ENCODE measurements at places on chromosomes 3 and 15.

DNA sequence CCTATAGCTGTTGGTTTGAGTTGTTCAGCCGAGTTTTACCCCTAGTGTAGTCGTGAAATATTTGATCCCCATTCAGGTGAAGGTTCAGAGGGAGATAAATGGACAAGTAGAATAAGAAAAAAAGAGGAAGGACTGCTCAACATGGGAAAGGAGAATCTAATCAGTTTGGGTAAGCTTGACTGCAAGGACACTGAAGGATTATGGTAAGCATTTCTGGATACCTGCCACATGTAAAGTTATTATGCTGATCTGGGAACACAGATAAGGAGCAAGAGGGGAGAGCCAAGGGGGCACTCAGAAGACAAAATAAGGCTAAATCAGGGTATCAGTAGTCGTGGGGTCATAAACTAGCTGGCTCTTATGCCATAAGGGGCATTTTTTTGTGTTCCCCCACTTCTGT, 49.9 kb downstream of the TFG start:
- no peak for DNase-seq

- DNase-seq: no peak
These were observed 2.9 kb downstream of the NR2F2 start for GRCh38 chr15:96333131-96334016.

DNA sequence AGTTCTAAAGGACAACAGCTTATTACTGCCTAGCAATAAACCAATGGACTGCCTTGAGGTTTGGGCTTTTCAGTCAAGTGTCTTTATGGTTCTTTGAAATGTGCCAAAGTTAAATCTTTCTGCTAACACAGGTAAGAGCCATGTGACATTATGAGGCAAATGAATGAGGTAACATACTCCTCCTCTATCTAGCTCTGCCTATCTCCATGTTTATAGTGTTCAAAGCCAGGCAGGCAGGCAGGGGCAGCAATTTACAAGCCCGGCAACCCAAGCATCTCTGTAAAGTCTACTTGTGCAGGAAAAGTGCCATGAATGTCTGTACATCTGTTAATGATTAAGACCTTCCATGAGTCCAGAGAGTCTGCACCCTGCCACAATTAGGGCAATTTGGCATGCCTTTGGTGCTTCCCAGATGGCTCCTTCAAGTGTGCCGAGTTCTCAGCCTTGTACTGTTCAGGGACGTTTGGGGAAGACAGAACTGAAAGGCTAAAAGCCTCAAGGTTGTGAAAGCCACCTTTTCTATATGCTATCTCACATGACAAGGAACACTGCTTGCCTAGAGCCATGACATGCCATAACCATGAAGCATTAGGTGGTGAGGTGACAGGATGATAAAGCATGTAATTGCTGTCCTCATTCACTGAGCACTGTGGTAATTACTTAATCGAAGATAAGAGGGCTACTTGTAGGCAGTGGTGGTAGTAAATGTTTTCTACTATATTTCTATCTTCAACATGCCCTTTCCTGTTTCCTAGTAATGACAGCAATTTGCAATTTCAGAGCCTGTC, 41.4 kb upstream of the EIF1B start:
- peak; percentile 17 for DNase-seq

DNA sequence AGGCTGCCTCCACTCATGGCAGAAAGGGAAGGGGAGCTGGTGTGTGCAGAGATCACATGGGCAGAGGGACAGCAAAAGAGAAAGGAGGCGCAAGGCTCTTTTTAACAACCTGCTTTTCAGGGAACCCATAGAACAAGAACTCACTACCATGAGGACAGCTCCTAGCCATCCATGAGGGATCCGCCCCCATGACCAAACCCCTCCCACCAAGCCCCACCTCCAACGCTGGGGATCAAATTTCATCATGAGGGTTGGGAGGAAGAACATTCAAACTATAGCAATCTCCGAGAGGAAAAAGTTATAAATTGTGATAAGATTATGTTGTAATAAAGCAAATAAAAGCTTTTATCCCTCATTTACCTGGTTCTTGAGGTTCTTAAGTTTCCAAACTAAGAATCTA, 84.7 kb upstream of the LMCD1 start:
- DNase-seq: no peak

DNA sequence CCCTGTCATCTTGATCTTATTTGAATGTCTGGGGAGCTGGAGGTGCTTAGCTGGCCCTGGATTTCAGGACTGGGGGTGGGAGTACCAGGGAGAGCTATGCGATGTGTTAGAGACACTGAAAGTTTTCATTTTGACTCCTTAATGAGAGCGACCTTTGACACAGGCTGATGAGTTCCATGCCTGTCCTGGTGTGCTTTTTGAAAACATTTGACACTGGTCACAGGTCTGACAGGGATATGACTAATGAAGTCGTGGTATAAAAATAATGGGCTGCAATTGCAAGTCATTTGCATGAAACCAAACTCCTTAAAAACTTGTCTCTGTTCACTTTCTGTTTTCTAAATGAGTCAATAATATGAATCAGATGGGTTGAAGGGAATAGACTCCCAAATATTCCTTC, 81.9 kb downstream of the MECOM start:
- DNase-seq: no peak
